Stimulated activated CD4-positive, alpha-beta T cell treated with anti-CD3 and anti-CD28 coated beads, Interleukin-1b, Interleukin-23, amount 100 ng/mL, for 48 hours (primary cell): ENCODE measurements at places on chromosomes 6 and 20.

- DNase-seq: no peak
Observed at GRCh38 chr6:2497922-2498623, 252.6 kb downstream of the MYLK4 start.

DNA sequence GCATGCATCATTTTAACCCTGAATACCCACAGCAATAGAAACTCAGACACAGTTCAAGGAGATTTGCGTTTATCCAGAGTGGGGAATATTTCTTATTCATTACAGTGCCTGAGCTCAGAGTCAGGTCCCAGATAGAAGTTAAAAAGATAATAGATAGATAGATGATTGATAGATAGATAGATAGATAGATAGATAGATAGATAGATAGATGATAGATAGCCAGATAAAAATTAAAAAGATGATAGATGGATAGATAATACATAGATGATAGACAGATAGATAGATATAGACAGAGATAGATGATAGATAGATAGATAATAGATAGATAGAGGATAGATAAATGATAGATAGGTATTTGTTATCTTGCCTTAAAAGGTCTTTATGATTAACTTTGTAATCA lies 184.7 kb downstream of the MYLK4 start:
- DNase-seq: no peak

DNA sequence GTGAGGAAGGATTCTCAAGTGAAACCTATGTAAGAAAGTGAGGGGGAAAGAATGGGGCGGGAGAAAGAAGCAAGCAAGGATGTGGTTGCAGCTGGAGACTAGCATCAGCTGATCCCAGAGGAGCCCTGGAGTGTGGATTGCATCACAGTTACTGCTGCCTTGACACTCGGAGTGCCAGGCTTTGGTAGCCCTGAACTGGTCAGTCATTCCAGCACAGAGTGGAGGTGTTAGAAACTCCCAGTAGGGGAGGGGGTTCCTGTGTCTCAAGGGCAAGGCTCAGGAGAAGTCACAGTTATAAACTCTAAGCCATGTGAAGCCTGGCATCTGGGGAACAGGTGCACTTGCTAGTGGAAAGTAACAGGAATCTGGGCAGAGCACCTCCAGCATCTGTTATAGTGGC lies 23.5 kb downstream of the SNAP25 start:
- DNase-seq: no peak

DNA sequence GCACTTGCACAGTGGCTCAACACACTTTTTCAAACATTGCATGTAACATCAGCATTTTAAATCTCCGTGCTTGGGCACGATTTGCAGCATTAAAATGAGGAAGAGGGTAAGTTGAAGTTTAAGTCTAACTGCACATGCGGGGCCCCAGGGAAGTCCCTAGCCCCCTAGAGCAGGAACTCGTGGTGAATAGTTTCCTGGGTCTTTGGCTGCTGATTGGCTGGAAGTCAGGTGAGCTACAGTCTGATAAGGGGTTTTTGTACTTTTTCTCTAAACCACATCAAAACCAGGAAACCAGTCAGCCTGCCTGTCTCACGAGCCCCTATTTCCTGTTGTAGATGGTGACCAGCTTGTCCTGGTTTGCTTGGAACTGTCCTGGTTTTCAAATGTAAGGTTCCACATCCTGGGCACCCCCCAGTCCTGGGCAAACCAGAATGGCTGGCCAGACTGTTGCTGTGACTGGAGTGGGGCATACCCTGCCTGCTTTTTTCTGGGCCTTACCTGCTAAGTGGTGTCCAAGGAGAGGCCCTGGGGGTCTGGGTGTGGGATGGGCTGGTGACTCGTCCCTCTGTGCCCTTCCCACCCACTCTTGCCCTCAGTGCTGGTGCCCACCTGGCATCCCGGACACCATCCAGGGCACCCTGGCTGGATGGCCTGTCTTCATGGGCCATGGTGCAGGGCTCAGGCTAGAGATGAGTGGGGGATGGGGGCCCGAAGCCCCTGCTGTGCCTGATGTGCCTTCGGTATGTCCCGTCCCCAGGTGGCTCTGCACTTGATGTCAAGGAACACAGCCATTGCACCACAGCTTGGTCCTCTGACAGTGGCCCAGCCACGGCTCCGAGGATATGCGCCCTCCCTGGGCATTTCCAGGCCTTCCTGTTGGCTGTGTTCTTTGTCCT lies 31.8 kb downstream of the SUN5 start:
- DNase-seq: peak; percentile 85

- DNase-seq: no peak
Observed at GRCh38 chr6:33428966-33429749, 9.3 kb downstream of the SYNGAP1 start.

GRCh38 chr6:36546308-36546919 lies 865 bp downstream of the STK38 start:
- DNase-seq: peak; percentile 28
